ENCODE measurements at places on chromosomes 12 and 14.

GRCh38 chr12:47715877-47716548 lies 9.3 kb downstream of the ENDOU start:
- DNase-seq: no peak

DNA sequence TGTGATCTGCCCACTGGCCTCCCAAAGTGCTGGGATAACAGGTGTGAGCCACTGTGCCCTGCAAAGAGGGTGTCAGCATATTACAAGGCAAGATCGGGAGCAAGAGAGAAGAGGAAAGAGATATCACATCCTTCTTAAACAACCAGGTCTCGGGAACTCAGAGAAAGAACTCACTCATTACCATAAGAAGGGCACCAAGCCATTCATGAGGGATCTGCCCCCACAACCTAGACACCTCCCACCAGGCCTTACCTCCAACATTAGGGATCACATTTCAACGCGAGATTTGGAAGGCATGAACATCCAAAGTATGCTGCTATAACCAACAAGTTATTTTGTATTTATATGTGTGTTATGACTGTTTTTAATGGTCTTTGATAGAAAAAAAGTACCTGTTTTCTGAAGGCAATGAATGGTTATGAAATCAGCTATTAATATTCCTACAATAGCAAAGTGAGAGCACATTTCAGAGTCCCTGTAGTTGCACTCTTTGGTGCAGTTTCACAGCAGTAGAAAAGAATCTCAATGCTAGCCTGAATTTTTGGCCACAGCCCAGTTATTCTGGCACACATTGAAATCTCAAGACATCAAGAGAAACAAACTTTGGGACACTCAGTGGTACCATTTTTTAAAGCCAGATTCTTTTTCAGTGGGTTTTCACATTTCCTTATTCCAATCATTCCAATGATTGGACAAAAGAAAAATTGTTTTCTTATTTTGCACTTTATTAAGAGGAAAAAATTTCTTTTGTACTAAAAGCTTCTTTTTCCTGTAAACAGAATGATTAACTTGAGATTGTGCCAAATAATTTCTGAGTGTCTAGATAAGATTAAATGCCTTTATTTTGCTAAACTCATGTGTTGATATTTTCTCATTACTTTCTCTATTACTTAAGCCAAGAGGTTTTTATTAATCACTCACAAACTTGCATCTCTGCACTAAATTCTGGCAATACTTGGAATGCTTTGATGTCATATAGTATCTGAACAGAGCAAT lies 582.6 kb upstream of the ATP2B1 start:
- no peak for DNase-seq

DNA sequence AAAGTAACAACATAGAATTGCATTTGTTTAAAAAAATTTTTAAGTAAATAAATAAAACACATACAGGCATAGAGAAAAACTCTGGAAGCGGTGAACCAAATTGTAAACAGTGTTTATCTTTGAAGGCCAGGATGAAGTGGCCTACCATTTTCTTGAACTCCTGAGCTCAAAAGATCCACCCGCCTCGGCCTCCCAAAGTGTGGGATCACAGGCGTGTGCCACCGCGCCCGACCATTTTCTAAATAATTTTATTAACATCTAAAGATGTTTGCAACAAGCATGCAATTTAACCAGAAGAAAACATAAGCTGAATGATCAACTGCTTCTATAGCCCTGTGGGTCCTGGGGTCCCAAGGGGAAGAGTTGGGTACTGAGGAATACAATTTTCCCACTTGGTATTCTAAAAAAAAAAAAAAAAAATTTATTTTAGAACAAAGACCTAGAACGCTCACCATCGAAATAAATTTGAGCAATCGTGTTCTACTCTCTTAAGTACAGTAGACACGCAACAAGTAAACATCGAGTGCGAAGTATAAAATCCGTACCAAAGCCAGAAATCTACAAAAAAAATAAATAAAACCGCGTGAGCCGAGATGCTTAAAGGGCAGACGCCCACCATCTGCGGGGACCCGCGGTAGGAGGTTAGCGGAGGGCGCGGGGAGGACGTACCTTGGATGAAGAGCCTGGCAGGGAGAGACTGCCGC lies 484 bp downstream of the MIS18BP1 start:
- no peak for DNase-seq

- DNase-seq: no peak
Observed at GRCh38 chr12:78181544-78182162, 351.0 kb downstream of the NAV3 start.

DNA sequence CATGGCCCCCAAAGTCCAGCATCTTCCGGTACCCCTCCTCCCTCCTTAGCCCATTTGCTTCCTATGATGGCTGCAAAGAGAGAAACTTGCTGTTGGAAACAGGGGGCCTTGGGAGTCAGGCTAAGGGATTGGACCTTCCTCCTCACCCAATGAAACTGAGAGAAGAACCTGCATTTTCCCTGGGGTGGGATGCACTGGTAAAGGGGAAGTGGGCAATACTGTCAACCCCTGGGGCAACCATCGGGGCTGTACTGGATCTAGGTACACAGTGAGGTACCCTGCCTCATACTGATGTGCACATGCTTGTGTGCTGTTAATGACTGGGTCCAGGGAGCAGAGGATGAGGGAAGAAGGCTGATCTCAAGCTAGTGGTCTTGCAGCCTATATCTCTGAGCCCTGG lies 11.0 kb upstream of the JPH4 start:
- DNase-seq: no peak

- DNase-seq: no peak
Observed at GRCh38 chr14:74476107-74476506, 17.0 kb downstream of the NPC2 start.

DNA sequence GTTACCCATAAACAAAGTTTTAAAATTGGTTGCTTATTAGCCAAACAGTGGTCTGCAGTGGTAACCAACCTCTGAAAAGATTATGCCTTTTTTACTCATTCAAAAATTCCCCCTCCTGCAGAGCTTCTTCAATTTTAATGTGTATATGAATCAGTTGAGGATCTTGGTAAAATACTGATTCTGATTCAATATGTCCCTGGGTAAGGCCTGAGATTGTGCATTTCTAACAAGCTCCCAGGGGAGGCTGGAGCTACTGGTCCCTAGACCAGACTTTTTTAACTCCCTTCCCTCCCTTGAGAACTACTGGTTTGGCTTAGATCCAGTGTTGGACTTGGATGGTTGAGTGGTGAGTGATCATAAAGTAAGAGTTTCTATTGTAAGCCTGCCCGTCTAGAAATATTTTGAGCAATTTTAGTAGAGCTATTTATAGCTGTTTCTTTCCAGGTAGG lies 90.2 kb downstream of the FUT8 start:
- DNase-seq: no peak

- no peak for DNase-seq
Observed at GRCh38 chr12:75571656-75572205, 60.3 kb upstream of the KRR1 start.

GRCh38 chr12:95601091-95601961 lies 50.0 kb upstream of the USP44 start:
- DNase-seq: no peak

GRCh38 chr14:54220704-54221431 lies 175.9 kb upstream of the CDKN3 start:
- no peak for DNase-seq

- DNase-seq: no peak
Observed at GRCh38 chr12:111747333-111747732, 19.4 kb upstream of the ALDH2 start.

DNA sequence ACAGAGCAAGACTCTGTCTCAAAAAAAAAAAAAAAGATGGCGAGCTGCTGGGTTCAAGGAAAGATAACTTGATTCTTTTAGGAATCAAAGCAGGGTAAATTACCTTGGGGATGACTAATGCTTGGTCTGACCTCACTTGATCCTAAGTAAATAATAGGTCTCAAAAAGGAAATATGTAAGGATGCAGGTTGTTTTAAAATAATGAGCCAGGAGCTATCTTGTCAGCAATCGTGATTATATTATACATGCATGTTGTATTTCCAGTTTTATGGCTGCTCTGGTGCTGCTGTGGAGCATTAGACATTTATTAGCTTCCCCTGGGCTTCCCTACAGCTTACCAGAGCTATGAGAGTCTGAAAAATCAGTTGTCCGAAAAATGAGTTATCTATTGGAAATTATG lies 2.6 kb downstream of the EIF2B2 start:
- no peak for DNase-seq

- DNase-seq: no peak
Observed at GRCh38 chr14:20343862-20344220, 406 bp downstream of the PARP2 start.

- DNase-seq: no peak
Observed at GRCh38 chr14:45641541-45641940, 388.5 kb upstream of the MIS18BP1 start.

DNA sequence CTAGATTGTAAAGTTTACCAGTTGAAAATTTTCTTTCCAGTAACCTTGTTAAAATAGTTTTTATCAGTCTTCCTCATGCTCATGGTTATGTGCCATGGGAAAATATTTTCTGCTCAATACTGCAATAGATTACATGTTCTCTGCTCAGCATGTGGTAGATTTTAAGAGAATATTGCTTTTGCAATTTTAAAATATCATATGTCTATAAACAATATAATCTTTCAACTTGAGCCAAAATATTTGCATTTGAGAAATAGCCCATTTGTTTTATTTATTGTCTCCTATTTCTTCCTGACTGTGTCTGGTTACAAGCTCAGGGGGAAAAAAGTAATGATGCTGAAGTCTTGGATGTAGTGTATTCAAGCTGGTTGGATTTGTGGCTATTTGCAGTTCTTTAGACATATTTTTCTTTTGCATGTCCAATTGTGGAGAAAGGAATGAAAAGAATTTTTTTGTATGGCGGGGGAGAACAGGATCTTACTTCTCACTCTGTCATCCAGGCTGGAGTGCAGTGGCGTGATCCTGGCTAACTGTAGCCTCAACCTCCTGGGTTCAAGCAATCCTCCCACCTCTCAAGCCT lies 342.6 kb upstream of the NAV3 start:
- no peak for DNase-seq

DNA sequence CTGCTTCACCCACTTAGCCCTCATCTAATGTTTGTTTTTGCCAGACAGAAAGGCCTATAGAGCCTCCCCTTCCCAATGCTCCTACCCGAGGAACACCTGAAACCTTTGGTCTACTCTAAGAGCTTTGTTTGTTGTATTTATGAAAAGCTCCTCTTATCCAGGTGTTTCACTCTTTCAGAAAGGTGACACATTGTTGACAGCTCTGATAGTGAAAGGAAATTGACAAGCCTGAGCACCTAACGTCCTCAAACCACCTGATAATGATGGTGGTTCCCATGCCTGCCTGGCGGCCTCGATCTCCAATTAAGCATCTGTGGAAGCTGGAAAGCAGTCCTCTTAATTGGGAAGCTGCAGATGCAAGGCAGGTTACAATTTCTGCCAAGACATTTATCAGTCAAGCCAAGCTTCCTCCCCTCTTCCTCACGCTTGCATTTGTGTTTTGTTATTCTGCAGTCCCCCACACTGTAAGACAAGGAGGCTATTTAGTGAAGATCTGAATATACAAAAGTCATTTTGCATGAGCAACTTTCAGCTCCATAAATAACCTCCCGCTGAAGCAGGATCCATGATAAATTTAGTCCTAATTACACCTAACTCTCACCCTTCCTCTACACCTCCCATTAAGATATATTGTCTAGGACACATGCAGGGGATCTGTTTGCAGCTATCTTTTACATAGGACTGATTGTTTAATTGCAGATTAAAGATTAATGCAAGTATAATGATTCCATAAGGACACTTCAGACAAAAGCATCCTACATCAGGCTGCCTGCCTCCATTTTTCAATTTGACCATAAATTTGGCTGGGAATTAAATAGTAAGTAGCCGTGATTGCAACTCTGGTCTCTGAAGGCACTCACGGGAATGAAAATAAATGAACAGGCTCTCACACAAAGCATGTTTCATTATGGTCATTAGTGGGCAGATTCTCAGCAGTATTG lies 288.6 kb downstream of the PDZRN4 start:
- DNase-seq: no peak

DNA sequence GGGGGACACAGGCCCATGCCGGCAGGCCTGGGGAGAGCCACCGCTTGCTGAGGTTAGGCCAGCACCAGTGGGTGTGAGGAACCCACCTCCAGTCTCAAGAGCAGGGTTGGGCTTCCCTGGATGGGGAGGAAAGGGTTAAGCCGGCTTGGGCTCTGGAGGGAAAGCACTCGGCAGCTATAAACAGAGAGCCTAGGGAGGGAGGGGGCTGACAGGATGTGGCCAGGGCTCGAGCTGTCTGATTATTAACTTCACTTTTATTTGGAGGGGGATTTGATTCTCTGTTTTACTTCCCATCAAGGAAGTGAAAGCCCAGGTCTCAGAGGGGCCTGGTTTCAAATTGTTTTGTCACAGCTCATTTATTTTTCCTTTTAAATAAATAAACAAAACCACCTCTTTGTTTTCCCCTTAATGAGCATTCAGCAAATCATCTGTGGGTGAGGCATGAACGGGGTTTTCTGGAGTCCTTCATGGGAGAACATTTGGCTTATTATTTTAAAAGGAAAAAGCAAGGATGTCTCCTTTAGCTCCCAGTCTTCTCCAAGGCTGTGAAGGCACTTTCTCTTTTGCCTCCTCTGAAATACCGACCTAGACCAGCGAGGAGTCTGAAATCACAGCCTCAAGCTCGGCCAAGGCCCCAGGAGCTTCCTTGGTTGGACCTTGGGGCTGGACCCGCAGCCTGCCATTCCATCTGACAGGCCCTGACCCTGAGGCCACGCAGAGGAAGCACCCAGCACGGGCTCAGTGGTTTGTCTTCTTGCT lies 21.9 kb upstream of the ZFP36L1 start:
- no peak for DNase-seq

GRCh38 chr12:78040111-78040510 lies 209.4 kb downstream of the NAV3 start:
- no peak for DNase-seq

- no peak for DNase-seq
Observed at GRCh38 chr12:118136559-118137003, 657 bp downstream of the PEBP1 start.

- no peak for DNase-seq
Observed at GRCh38 chr12:55719371-55719770, 822 bp upstream of the RDH5 start.

- DNase-seq: no peak
Observed at GRCh38 chr12:79512068-79512467, 178.7 kb downstream of the PAWR start.

GRCh38 chr14:64715628-64716412 lies 11.6 kb downstream of the PLEKHG3 start:
- DNase-seq: no peak

- DNase-seq: no peak
Observed at GRCh38 chr14:55609681-55610080, 29.7 kb downstream of the KTN1 start.
